Activated CD8-positive, alpha-beta T cell treated with anti-CD3 and anti-CD28 coated beads for 36 hours (primary cell): ENCODE measurements at places on chromosomes 1 and 21. TPM values are rescaled to one million over a fixed set of nuclear protein-coding genes. Genes with fewer than 3 reads are reported as not detected.

GRCh38 chr1:100039591-100039990, 69.8 kb downstream of the SLC35A3 start:
- peak overlapping the region; percentile 98 for H3K27ac ChIP-seq
- H3K4me1 ChIP-seq, result peaks cover 53% of the 10 kb centered on the region
- peaks cover 62% of the 10 kb centered on the region for H3K36me3 ChIP-seq
- H3K4me3 ChIP-seq, result peak overlapping the region; percentile 86
- H3K27me3 ChIP-seq, result no peaks in the 10 kb centered on the region

DNA sequence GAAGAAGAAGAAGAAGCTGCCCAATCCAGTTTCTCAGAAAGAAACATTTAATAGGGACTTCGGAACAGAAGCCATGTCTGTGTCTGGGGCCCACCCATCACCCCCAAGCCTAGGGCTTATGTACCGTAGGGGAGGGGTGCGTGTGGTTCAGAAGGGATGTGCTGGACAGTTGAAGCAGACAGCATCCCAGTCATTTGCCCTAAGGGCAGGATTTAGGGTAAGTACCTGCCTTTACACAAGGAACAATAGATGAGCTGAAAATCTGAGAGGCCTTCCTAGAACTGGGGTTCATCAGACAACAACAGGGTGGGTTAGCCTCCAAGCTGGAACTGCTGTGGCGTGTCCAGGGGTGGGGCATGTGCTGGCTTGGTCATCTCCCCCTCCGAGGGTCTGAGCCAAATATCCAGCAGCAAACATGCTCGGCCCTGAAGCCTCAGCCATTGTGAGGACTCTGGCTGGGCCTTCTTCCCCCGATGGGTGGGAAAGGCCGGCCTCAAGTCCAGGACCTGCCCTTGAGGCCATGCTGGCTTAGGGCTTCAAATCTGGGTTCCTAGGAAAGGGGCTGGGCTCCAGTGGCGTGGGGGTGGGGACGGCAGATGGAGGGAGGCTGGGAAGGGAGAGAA, 12.1 kb downstream of the CSTB start:
- DNase-seq, result no peak
- H3K36me3 ChIP-seq, result peaks cover 10% of the 10 kb centered on the region
- no peaks in the 10 kb centered on the region for H3K27me3 ChIP-seq
- H3K4me3 ChIP-seq, result no peak overlapping the region

- no peak for DNase-seq
- H3K36me3 ChIP-seq, result no peaks in the 10 kb centered on the region
- no peaks in the 10 kb centered on the region for H3K4me1 ChIP-seq
- no peak overlapping the region for H3K27ac ChIP-seq
These were observed 114.7 kb downstream of the PAPPA2 start for GRCh38 chr1:176577646-176578197.

DNA sequence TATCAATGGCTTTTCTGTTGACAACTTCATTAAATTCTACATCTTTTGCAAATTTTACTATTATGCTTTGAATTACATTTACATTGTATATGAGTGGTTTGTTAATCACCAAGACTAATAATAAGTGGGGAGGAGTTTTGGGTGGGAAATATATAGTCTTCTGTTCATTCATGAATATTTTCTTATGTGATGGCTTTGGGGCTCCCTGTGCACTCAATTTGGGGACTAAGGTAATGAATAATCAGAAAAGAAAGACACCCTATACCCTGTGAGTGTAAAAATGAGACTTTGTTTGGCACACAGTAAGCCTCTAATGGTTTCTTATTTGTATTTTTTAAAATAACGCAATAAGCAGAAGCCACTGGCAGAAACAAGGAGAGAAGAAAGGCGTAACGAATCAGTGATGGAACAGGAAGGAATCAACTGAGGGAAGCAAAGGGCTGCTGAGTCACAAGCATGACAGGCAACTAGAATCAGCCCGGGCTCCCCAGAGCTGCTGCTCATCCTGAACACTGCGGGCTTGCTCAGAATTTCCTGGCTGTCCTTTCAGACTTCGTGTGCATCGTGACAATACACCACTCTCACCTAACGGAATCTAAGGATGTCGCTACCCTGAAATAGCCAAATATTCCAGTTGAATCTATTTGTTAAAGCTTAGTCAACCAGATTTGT, 20.8 kb upstream of the RGS2 start:
- H3K36me3 ChIP-seq, result no peaks in the 10 kb centered on the region
- DNase-seq, result no peak
- H3K4me3 ChIP-seq, result no peak overlapping the region
- H3K27ac ChIP-seq, result no peak overlapping the region
- peaks cover 14% of the 10 kb centered on the region for H3K27me3 ChIP-seq

- peaks cover 10% of the 10 kb centered on the region for H3K4me1 ChIP-seq
- no peaks in the 10 kb centered on the region for H3K36me3 ChIP-seq
- no peak overlapping the region for H3K4me3 ChIP-seq
- DNase-seq, result no peak
- H3K27me3 ChIP-seq, result peaks cover under 1% of the 10 kb centered on the region
These were observed 79.4 kb downstream of the WDR4 start for GRCh38 chr21:42799948-42800347.

- no peak overlapping the region for H3K27ac ChIP-seq
- peaks cover 5% of the 10 kb centered on the region for H3K27me3 ChIP-seq
- peaks cover 4% of the 10 kb centered on the region for H3K4me1 ChIP-seq
- no peaks in the 10 kb centered on the region for H3K36me3 ChIP-seq
These were observed 74.7 kb upstream of the BACH1 start for GRCh38 chr21:29224006-29224405.

DNA sequence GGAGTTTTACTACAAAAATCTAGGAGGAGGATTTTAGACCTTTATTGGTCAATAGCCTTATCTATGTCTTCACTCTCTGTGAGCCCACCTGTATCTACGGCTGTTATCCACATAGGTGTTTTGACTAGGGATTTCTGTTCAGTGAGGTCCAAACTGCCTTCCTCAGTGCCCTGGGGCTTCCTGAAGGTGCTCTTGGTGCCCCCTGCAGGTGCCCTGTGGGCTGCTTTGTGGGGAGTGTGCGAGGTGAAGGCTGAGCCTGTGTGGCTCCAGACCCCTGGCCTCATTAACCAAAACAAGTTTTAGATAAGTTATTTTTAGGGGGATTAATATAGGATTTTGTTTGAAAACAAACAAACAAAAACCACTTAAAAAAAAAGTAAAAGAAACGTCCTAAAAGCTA, 122.5 kb downstream of the KIF26B start:
- DNase-seq, result peak; percentile 7
- no peaks in the 10 kb centered on the region for H3K36me3 ChIP-seq
- H3K4me3 ChIP-seq, result no peak overlapping the region
- H3K4me1 ChIP-seq, result peaks cover 2% of the 10 kb centered on the region
- H3K27me3 ChIP-seq, result peaks cover 11% of the 10 kb centered on the region

DNA sequence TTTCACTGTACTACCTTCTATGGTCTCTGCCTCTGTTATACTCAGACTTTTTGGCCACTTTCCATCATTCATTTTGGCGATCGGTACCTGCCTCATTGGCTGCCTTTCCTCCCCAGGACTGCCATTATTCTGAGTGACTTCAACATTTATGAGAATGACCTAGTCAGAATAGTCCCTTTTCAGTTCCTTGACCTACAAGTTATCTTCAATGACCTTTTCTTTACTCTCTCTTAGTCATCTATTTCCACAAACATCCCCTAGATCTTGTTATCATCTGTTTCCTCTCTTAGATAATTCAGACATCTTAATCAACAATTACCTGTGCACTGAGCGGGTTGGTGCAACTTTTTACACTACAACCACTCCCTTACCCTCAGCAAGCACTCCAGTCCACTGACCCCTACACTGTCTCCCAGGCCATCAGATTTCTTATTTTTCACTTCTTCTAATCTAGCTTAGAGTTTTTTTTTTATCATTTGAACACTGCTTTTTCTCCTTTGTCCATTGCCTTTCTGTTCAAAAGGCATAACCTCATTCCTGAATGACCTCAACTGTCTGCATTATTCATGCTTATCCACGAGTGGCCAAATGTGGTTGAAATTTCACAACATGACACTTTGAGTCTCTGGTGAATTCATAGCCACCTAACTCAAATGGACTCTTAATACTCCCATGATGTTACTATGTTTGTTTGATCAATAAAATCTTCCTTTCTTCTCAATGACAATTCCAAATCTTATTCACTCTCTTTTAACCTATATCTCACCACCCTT, 112.7 kb downstream of the HMCN1 start:
- no peaks in the 10 kb centered on the region for H3K27me3 ChIP-seq
- H3K4me1 ChIP-seq, result no peaks in the 10 kb centered on the region
- no peak overlapping the region for H3K27ac ChIP-seq
- no peaks in the 10 kb centered on the region for H3K36me3 ChIP-seq
- H3K4me3 ChIP-seq, result no peak overlapping the region

DNA sequence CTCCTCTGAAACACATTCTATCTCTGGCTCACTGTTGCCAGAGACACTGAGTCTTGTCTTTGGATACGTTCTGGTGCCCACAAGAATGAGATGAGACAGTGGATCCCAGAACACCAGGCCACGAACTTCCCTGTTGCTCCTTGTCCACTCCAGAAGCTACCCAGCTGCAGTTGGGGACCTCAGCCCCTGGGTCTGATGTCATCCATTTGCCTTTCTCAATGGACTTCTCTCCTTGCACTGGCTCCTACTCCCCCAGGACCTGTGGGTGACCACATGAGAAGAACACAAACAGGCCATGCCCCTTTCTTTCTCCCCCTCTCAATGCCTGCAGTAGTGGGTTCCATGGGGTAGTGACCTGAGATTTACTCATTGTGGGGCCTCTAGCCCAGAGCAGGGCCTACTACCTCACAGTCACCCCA, 5.9 kb downstream of the NBPF1 start:
- H3K27ac ChIP-seq, result no peak overlapping the region
- H3K4me1 ChIP-seq, result no peaks in the 10 kb centered on the region
- DNase-seq, result peak; percentile 1
- no peaks in the 10 kb centered on the region for H3K27me3 ChIP-seq

DNA sequence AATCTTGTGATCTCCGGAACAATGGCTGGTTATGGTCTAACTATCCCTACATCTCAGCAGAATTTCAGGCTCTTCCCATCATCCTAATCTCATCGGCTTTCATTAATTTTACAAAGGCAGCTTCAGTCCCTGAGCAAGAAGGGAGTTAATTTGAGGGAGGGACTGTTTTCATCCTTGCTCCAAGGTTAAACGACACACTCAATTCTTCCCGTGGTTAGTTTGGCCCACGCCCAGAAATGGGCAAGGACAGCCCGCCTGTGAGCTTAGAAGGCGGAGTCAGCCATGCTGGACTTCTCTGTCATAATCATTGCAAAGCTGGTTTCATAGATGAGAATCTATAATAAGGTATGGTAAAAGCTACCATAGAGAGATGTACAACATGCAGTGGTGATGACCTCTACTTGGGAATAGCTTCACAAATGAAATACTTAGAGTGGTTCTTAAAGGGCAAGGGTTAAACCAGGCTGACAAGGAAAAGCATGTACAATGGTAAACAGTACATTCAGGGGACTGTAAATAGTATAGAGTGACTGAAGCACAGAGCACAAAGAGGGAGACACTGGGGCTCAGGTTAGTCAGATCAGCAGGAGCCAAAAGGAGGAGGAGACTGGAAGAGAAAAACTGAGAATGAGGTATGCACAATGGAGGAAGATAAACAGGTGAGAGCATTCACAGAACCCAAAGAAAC, 108.8 kb downstream of the SMYD3 start:
- no peaks in the 10 kb centered on the region for H3K4me1 ChIP-seq
- no peak overlapping the region for H3K4me3 ChIP-seq
- H3K36me3 ChIP-seq, result peaks cover 19% of the 10 kb centered on the region
- no peak overlapping the region for H3K27ac ChIP-seq
- no peaks in the 10 kb centered on the region for H3K27me3 ChIP-seq
- DNase-seq, result no peak

DNA sequence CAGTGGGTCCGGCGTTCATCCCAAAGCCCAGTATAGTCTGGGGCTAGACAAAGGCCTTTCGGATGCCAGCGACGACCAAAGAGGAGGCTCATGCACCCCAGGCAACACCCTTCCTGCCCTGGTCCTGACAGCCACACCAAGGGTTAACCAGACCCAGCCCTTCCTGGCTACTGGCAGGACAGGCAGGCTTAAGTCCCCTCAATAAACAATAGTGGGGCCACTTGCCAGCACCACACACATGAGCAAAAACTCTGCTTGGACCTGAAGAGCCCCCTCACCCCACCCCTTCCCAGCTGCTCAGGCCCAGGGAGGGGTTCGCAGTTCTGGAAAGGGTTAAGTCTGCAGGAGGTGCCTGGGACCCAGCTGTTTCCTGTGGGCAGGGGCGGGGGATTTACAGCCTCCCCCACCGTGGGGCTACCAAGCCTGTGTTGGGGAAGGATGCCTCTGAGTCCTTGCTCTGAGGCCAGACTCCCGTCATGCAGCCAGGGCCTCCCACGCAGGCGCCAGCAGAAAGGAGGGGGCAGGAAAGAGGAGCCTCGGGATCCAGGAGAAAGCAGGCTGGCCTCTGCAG, 18.2 kb downstream of the PHLDA3 start:
- peaks cover 21% of the 10 kb centered on the region for H3K27me3 ChIP-seq
- DNase-seq, result peak; percentile 36
- H3K4me3 ChIP-seq, result no peak overlapping the region
- no peak overlapping the region for H3K27ac ChIP-seq

DNA sequence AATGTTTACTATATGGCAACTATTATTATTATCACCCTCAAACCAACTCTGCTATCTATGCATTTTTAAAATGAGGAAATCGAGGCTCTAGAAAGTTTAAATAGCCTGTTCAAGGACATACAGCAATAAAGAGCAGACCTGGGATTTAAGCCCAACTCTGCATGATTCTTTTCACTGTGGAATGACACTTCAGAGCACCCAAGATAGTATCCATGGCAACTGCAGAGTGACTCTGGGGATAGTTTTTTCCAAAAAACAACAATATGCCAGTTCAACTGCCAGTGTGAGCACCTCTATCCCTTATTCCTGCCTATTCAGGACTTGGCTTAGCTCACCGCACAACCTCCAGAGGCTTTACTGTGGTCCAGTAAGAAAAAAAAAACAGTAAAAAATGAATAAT, 293.9 kb downstream of the BRINP2 start:
- DNase-seq, result no peak
- no peak overlapping the region for H3K27ac ChIP-seq
- H3K4me1 ChIP-seq, result no peaks in the 10 kb centered on the region
- H3K27me3 ChIP-seq, result no peaks in the 10 kb centered on the region
- H3K36me3 ChIP-seq, result no peaks in the 10 kb centered on the region
- H3K4me3 ChIP-seq, result no peak overlapping the region

DNA sequence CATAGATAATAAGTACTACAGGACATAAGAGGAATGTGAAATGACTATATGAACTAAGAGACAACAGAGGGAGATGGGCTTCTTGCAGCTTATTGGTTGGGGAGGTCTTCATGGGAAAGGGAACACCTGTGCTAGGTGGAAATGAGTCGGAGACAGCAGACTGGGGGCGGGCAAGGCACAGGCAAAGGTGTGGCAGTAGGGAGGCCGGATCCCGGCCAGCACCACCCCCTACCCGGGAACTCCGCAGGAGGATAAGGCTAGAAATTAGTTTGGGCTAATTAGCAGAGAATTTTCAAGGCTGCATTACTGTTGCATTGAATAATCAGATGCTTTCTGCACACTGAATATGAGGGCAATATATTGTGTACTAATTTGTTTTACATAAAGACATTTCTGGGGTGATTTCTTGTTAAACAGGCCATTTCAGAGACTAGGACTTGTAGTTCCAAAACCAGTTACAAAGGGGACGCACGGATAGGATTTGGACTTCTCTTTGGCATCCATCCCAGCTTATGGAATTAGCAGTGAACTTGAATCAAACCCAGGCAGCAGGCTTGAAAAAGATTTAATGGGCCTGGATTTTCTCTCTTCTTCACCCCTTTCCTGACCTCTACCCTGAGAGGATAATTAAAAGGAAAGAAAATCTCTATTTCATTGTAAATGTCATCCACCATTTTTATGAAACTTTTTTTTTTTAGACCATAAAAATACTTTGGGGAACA, 2.2 kb upstream of the HUNK start:
- H3K36me3 ChIP-seq, result no peaks in the 10 kb centered on the region
- peaks cover 6% of the 10 kb centered on the region for H3K4me1 ChIP-seq
- no peak for DNase-seq
- no peak overlapping the region for H3K4me3 ChIP-seq

Gene KIF17
- total RNA-seq, result not detected

Gene NECTIN4
- total RNA-seq, result not detected

Gene SGIP1
- total RNA-seq, result not detected

Gene OR2L8
- 0.34 TPM for total RNA-seq
